EH (cell line): ENCODE measurements at places on chromosomes 4 and X.

DNA sequence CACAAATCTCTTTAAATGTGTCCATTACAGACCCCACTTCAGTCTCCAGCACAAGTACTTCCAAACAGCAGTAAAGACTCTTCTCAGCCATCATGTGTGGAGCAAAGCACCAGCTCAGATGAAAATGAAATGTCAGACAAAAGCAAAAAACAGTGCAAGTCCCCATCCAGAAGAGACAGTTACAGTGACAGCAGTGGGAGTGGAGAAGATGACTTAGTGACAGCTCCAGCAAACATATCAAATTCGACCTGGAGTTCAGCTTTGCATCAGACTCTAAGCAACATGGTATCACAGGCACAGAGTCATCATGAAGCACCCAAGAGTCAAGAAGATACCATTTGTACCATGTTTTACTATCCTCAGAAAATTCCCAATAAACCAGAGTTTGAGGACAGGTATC, 78.0 kb downstream of the SLC10A6 start:
- DNase-seq = no peak

DNA sequence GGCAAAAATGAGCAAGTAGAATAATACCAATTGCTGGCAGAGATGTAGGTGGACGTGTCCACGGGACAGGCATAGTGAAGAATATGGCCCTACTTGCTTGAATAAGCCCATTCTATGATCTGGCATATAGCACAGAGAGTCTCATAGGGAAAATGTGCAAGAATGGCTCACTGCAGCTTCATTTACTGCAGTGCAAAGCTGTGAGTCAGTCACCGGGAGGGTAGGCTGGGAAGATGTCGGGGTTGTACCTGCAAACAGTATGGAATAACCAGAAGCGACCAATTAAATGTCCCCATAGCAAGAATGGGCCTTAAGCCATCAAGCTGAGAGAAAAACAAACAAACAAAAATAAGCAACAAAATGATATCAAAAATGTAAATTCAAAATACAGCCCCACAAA, 74.3 kb downstream of the DHX15 start:
- no peak for DNase-seq

- DNase-seq = peak; percentile 76
Measured at GRCh38 chrX:10447564-10448214, 172.7 kb downstream of the MID1 start.

GRCh38 chr4:144902614-144903013, 195.4 kb downstream of the ANAPC10 start:
- DNase-seq = no peak

- DNase-seq = no peak
Measured at GRCh38 chr4:36207831-36208520, 36.3 kb downstream of the ARAP2 start.

DNA sequence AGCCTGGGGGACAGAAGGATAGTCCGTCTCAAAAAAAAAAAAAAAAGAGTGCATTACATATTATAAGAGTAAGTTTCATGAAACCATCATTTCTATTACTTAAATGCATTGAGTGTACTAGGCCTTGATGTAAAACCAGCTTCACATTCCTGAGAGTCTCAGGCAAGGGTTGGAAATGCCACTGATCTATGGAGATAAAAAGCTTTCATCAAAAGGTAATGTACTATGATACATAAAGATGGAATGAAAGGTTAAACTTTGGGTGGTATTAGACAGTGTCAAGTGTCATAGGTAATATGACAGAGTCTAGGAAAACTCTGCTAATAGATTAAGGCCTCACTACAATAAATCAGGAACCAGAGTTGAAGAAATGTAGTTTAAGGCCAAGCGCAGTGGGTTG, 7.4 kb downstream of the CFAP97 start:
- DNase-seq = no peak

DNA sequence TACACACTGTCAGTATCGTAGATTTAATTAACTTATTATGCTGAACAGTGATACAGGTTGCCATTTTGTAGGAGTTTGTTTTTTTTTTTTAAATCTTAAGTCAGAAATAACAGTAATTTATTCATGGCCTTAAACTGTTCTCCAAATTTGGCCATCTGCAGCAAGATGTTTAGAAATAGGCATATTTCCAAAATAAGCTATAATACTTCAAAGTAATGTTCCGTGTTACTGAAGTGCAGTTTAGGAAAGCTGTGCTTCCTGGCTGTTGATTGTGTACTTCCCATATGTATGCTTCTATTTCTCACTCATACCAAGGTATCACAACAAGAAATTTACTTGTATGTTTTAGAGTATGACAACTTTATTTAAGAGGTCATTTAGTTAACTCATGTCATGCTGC, 28.9 kb downstream of the CPEB2 start:
- DNase-seq = no peak

DNA sequence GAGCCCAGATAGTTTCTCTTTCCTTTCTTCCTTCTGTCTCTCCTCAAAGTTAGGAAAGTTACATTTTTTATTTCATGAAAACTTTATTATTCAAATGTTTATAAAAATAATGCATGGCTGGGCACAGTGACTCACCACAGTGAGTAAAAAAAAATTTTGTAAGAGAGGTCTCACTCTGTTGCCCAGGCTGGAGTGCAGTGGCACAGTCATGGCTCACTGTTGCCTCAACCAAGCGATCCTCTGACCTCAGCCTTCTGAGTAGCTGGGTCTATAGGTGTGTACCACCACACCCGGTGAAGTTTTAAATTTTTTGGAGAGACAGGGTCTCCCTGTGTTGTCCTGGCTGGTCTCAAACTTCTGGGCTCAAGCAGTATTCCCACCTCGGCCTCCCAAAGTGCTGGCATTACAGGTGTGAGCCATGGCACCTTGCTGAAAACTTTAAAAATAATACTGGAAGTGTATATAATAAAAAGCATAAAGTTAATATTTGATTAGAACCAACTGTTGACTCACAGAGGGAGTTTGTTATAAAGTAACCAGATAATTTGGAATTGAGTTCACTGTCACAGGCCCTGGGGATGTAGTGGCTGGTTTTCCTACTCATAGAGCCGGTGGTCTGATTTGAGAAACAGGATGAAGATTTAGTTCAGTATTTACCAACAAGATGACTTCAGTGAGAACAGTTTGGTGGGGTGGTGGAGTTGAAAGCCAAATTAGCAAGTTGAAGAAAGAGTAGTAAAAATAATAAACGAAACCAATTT, 18.0 kb downstream of the CMC4 start:
- DNase-seq = no peak

DNA sequence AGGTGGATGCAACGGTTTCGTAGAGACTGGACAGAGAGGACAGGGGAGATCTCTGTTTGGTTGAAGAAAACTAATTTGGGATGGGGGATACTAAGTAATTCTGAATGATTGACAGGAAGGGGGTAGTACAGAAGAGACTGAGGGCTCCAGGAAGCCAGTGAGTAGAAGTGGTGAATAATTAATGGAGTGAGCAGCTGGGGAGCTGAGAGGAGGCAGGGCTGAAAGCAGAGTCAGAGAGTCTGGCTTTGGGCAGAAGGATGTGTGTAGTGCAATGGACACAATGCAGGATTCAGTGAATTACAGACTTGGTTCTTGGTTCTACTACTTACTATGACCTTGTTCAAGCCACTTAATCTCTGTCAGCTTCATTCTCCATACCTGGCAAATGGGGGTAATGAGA, 161.7 kb downstream of the RBMX2 start:
- no peak for DNase-seq

- DNase-seq = no peak
Measured at GRCh38 chr4:43837171-43837570, 611.4 kb downstream of the KCTD8 start.

- peak; percentile 93 for DNase-seq
Measured at GRCh38 chr4:141350122-141350905, 129.6 kb downstream of the ZNF330 start.

GRCh38 chr4:160175064-160175643, 1072.3 kb downstream of the RAPGEF2 start:
- DNase-seq = no peak

GRCh38 chr4:15774020-15774420, 4.1 kb upstream of the CD38 start:
- DNase-seq = peak; percentile 9

DNA sequence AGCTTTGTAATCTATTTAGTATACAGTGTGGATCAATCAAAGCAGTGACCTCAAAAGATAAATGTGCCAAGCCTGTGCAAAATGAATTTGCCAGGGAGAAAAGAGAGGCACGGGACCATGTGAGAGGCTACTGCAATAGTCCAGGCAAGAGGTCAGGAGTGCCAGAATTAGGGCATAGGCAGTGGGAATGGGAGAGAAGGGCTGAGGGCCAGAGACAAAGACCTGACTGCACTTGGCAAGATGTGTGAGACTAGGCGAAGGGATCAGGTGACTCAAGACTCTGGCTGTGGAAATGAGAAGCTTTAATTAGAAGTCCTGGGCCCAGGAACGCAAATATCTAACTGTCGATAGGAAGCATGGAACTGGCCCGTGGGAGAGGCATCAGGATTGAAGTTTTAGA, 168.1 kb downstream of the DHX15 start:
- no peak for DNase-seq

GRCh38 chr4:150579551-150580234, 2.3 kb upstream of the MAB21L2 start:
- DNase-seq = peak; percentile 50

- DNase-seq = peak; percentile 13
Measured at GRCh38 chrX:84907324-84907968, 96.2 kb upstream of the APOOL start.

- no peak for DNase-seq
Measured at GRCh38 chr4:94926936-94927335, 169.2 kb downstream of the BMPR1B start.

DNA sequence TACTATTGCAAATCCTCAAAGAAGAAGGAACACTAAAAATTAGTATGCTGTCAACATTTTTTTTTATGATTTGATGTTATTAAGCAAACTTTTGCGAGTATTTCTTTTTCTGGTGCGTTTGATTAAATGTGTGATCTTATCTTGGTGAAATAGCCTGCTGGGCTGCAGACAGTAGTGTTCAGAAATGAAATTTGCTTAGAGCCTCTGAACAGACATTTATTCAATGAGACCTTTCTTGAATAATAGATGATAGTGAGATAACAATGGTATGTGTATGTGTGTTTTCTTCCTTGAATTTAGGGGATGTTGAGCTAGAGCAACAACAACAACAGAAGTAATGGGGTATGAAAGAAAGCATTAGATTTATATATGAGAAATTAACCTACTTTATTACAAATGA, 12.7 kb downstream of the ADGRL3 start:
- DNase-seq = no peak

DNA sequence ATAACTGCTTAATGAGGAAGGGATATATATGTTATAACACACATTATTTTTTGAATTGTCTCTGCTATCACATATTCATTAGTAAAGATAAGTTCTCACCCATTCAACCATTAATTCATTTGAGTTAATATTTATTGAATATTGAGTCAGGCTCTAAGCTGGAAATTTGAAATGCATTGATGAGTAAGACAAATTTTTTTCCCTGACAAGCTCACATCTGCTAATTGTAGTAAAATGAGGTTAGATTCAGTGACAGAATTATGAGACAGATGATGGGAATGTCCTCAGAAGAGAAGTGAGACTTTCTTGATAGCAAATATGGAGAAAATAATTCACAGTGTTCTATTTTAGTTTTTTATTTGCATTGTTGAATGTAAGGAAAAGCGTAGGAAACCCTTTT, 194.3 kb downstream of the SLC4A4 start:
- DNase-seq = peak; percentile 11

GRCh38 chr4:11397819-11398610, 30.7 kb downstream of the HS3ST1 start:
- DNase-seq = no peak

GRCh38 chrX:14032406-14032805, 2.7 kb upstream of the GEMIN8 start:
- DNase-seq = peak; percentile 58

DNA sequence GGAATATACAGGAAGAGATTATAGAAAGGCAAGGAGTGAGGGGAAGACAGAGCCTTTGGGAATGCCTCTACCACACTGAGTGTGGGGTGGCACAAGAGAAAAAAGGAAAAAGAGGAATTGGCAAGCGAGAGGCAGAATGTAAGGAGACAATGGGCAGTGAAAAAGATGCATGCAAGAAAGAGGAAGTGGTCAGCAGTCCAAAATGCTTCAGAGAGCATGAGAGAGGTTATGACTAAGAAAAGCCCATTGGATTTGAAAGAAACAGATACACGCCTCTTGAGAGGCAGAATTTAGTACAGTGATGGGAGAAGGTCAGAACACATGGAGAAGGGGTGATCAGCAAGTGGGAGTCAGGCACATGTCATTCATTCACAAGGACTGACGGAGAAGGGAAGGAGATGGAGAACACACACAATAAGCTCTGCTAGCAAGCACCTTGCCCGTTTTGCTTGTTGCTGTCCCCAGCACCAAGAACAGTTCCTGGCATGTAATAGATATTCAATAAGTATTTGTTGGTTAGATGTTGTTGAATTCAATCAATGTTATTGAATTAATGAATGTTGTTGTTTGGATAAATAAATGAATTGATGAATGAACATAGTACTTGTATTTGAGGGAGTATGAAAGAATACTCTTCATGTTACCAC, 6.3 kb downstream of the DCHS2 start:
- DNase-seq = no peak

DNA sequence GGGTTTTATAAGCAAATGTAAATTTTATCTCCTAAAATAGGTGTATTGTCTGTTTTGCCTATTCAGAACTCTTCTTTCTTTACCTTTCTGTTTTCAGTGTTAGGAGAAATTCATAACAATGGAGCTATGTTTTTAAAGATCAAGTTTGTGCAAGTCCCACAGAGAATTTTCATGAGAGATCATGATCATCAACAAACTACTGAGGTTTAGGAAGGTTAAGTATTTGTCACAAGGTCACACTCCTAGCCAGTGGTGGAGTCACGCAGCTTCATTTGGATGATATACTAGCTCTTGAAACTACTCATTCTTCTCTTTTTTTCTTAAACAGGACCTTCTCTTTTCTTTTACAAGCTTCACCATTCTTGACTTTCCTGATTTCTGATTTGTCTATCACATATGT, 892.6 kb upstream of the FRG1 start:
- peak; percentile 6 for DNase-seq

DNA sequence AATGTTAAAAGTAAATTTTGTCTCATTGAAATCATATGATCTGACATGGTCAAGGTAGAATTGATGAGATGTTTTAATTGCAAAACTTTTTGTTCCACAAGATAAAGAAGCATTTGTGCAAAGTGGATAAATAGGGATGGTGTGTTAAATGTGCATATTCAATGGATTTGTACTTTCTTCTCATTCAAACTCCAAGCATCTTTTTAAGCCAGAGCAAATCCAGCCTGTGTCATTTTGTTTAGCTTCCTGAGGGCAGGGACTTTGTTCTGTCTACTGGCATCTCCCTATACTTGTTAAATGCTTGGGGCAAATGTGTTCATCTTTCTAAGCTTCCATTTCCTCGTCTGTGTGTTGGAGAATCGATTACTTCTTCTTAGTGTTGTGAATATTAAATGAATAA, 200.3 kb downstream of the SLIT2 start:
- no peak for DNase-seq

GRCh38 chr4:38950159-38950558, 82.0 kb downstream of the TMEM156 start:
- DNase-seq = peak; percentile 37
